T-helper 9 cell (primary cell): ENCODE measurements at places on chromosomes 3 and 15.

DNA sequence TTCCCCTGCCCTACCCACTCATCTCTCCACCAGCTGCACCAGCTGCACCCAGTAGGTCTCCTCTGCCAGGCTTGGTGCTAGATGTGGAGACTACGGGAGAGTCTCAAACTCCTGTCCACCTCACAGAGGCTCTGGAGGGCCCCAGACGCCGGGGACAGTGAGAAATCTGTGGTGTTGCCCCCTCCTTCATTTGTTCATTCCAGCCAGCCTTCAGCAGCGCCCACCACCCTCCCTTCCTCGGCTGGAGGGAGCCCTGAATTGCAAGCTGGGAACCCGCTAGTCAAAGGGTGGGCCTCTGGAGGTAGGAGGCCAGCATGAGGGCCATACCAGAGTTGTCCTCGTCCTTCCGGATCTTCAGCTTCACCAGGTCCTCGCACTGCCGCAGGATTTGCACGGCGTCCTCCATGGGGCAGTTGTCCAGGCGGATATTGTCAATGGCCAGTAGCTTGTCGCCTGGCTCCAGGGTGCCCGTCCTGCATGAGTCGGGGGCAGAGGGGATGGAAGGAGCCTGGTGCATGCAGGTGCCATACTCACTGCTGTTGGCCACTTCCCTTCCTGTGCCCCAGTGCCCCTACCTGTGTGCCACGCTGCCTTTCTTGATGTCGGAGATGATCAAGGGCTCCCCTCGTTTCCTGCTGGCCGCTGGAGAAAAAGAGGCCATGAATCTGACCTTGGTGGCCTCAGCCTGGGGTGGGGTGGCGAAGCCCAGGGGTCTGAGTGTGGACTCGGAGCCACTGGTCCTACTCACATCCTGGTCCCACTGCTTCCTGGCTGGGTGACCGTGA is 29.1 kb downstream of the GRIP2 start:
- DNase-seq = no peak

- no peak for DNase-seq
These were observed 31.9 kb upstream of the RPP14 start for GRCh38 chr3:58274027-58274614.

DNA sequence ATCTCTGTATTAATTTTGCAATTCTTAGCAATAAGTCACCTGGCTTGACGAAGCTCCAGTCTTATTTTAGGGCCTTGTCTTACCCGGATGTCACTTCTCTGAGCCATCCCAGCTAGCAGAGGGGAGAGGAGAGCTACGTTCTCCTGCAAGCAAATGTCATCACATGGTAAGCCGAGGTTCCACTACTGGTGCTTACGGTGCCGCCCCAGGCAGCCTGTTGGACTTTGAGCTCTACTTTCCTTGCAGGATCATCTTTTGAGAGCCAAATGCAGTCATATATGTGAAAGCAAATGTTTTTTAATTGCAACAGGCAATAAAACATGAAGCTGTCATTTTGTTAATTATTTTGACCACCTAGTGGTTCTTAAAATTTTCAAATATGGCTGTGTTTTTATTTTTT is 140.9 kb downstream of the FAM43A start:
- DNase-seq = no peak

DNA sequence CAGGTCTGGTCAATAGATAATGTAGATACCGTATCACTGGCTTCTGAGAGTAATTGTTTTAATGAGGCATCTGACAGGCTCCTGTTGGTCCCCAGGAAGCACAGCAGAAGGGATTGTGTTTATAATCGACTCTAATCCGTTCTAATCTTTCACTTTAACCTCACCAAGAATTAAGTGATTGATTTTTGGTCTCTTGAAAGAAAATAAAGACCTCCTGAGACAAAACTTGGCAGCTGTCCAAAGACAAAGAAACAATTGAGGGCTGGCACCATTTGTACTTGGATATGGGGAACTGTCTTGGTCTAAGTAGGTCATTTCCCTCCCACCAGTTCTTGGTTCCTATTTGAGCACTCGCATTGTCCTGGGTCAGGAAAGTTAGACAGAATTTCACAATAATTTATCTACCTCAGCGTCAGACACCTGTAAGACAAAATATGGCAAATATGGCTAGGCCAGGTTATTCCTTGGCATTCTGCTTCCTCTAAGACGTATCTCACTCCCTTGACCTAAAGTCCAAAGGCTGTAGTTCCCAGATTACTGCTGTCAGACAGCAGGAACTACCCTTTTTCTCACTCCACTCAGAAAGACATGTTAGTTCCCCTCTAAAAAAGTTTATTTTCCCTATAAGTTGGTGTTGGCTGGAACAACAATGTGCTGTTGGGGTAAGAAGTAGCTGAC is 22.7 kb upstream of the CD96 start:
- no peak for DNase-seq

DNA sequence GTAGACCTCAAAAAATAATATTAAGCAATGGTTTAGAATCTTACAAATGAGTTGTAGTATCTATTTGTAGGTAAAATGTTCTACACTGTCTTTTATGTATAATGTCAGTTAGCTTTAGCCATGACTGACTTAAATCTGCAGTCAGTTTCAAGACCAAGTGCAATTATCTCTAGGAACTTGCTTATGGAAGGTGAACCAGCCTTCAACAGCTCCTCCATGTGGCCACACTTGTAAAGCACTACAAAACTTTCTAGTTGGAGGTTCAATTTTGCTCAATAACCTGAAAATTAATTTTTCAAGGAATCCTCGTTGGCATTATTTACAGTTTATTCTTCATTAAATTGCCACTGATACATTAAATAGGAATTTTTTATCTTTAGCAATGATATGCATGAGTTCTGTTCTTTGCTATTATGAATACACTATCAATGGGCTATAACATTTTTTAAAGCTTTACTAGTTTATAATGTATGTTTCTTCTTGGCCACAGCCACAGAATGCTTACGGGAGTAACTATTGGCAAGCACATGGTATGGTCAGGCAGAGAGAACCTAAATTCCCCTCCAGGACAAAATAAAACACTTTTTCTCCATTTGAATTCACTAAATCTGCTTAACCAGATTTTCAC is 315.3 kb upstream of the UBE2E2 start:
- no peak for DNase-seq

GRCh38 chr3:72699631-72700030 is 148.6 kb downstream of the SHQ1 start:
- DNase-seq = no peak

- DNase-seq = no peak
These were observed 6.2 kb downstream of the TSC22D2 start for GRCh38 chr3:150414258-150414657.

- no peak for DNase-seq
These were observed 49.2 kb upstream of the CCR2 start for GRCh38 chr3:46304739-46305138.

DNA sequence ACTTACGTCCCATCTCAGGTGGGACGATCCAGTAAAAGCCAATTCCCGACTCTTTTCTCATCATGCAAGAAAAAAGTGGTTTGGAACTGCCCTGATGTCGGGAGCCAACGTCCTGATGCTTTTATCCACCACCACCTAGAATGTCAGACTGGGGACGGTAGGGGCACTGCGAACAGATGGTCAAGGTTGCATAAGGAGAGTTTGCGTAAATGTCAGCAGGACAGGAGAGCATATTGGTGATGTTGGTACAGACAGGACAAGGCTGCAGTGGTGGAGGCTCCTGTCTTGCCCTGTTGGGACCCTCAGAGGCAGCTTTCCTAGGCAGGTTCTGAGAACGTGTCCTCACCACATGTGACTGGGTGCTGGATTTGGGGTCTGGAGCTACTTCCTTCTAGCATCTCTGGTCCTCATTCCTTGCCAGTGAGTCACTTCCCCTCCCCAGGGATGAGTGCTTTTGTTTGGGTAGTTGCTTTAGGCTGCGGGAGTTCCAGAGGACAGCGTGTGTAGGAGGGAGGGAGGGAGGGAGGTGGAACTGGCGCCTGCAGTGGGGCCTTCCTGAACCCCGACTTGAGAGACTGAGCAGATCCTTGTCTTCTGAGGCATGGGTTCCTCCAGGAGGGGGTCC is 21.0 kb downstream of the THSD4 start:
- DNase-seq = no peak

- DNase-seq = no peak
These were observed 234.4 kb upstream of the LRTM1 start for GRCh38 chr3:55162031-55162795.

- no peak for DNase-seq
These were observed 101.0 kb downstream of the ATP10A start for GRCh38 chr15:25761971-25762662.

- DNase-seq = no peak
These were observed 14.7 kb downstream of the TM2D3 start for GRCh38 chr15:101637516-101637915.

- no peak for DNase-seq
These were observed 156.9 kb downstream of the AGBL1 start for GRCh38 chr15:86236356-86237110.
